Activated T-cell treated with anti-CD3 and anti-CD28 coated beads, Interleukin-2, amount 50 U/mL, for 72 hours (primary cell): ENCODE measurements at places on chromosomes 2 and 18.

DNA sequence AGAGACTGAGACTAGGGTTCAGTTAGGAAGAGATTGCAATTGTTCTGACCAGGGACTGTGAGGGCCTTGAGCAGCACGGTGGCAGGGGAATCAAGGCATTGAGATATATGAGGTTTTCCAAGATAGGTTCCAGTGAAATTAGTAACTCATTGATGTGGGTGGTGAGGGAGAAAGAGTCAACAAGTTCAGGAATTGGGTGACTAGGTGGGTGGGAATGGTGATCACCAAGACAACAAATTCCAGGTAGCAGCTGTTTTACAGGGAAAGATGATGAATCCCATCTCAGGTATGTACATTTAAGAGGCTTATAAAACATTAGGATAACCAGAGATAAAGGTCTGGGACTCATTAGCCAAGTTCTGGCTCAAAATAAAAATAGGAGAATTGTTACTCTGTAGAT lies 251.5 kb upstream of the MGAT5 start:
- DNase-seq: no peak

- no peak for DNase-seq
Measured at GRCh38 chr18:8361941-8362471, 247.2 kb upstream of the RAB12 start.

DNA sequence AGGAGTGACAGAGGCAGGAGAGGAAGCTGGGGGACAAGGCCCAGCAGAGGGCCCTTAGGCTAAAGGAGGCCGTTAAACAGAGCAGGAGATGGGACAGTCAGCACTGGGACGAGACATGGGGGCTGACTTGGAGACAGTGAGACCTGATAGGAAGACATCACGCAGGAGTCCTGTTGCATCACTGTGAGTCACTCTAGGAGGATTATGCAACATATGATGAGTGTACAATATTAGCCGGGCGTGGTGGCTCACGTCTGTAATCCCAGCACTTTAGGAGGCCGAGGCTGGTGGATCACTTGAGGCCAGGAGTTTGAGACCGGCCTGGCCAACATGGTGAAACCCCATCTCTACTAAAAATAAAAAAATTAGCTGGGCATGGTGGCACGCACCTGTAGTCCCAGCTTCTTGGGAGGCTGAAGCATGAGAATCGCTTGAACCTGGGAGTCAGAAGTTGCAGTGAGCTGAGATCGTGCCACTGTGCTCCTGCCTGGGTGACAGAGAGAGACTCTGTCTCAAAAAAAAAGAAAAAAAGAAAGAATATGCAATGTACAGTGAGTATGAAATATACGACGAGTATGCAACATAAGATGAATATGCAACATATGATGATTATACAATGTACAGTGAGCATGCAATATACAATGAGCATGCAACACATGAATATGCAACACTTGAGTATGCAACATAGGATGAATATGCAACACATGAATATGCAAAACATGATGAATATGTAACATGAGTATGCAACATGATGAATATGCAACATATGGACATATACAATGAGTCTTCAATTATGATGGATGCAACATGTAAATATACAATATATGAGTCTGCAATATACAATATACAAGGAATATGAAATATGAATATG lies 83.3 kb upstream of the ID2 start:
- no peak for DNase-seq

DNA sequence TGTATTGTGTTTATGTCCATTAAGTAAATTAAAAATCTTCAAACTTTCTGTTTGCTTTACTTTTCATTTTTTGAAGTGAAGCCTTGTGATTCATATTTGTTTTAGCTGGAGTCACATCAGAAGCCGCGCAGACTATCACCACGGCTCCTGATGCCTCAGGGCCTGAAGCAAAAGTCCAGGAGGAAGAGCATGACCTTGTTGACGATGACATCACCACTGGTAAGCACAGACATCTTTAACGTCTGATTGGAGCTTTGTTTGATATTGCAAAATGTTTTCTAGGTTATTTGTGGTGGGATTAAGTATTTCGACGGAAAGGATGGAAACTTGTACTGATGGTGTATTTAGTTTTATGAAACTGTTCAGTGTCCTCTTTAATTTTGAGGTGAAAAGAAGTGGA lies 164.8 kb downstream of the WDR7 start:
- no peak for DNase-seq

GRCh38 chr18:42187611-42188380 lies 232.8 kb downstream of the PIK3C3 start:
- DNase-seq: no peak

DNA sequence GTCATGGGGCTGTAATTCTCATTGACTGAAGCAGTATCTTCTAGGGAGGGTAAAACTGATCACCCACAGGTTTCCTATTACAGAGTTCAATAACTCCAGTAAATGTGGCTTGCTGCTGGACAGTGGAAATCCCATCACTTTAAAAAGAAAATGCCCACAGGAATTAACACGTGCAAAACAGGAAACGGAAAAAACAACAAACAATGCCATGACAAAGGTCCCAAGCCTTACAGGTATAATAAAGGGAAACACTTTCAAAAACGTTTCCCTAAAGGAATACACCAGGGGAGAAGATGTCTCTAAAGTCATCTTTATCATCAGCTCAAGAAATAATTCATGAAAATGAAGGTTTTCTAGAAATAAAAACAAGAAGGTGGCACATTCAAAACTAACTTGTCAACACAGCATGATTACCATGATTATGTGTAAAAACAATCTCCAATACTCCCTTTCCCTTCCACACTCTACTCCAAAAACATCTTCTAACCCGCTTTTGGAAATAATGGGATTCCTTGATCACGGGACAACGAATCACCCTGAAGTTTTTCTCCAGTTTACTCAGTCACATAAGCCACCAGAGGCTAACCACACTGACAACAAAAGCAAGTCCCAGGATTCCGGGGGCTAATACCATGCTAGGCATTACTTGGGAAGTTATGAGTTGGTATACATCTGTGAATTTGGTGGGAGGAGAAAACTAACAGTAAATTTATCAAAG lies 167.9 kb downstream of the TCF4 start:
- DNase-seq: no peak

GRCh38 chr2:5695654-5696403 lies 3.6 kb downstream of the SOX11 start:
- no peak for DNase-seq

DNA sequence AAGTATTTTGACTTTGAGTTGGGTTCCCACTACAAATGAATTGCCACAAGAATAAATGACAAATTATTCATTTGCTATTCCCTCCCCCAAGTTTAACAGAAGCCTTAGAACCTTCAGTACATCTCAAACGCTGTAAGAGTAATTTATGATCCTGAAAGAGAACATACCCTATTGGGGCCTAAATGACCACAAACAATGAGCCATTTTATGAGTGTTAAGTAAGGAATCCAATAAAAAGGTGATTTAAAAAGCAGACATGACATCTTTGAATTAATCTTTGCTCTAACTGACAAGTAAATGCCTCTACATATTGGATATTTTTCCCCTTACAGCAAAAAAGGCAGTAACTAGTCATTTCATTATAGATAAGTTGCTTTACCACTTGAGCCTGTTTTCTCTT lies 136.9 kb downstream of the NRXN1 start:
- no peak for DNase-seq

- no peak for DNase-seq
Measured at GRCh38 chr2:120759543-120760331, 24.1 kb downstream of the GLI2 start.

DNA sequence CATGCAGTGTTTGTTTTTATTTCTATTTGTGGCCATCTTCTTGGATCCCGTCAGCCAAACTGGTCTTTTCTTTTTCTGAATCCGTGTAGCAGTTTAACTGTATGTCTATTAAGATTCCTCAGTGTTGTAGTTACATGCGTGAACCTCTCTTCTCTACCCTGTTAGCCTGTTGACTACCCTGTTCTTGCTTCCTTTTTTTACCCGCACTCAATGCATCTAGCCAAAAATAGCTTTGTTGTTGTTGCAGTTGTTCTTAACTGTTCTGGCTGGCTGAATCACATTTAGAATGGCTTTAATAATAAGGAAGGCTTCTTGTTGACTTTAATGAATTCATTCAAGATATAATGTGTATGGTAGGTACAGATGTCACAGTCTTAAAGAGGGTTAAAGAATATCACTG lies 137.1 kb downstream of the LCLAT1 start:
- no peak for DNase-seq

- DNase-seq: no peak
Measured at GRCh38 chr2:33645861-33646260, 46.8 kb upstream of the FAM98A start.

GRCh38 chr2:188181067-188181838 lies 110.4 kb upstream of the GULP1 start:
- no peak for DNase-seq

- DNase-seq: no peak
Measured at GRCh38 chr2:131426727-131427126, 49.2 kb upstream of the TUBA3D start.

DNA sequence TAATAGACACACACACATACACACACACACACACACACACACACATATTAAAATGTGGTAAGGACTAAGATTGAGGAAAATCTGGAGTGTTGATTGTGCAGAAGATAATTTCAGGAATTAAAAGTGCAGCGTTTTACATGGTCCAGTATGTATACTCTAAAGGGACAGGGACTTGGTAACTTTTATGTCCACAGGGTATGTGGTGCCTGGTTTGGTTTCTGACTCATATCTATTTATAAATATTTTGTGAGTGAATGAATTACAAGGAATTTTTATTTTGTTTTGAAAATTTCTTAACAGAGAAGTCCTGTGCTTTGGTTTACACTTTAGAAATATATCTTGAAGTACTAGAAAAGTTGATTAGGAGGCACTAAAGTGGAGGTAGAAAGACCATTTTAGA lies 287.7 kb upstream of the NXPH2 start:
- no peak for DNase-seq

- DNase-seq: no peak
Measured at GRCh38 chr2:130183512-130184373, 1.7 kb downstream of the MZT2B start.

GRCh38 chr2:33380719-33381118 lies 95.7 kb upstream of the RASGRP3 start:
- no peak for DNase-seq

GRCh38 chr2:161139098-161139987 lies 20.9 kb upstream of the TANK start:
- no peak for DNase-seq
